Stromal cell of bone marrow (primary cell): ENCODE measurements at places on chromosomes 7 and 10.

DNA sequence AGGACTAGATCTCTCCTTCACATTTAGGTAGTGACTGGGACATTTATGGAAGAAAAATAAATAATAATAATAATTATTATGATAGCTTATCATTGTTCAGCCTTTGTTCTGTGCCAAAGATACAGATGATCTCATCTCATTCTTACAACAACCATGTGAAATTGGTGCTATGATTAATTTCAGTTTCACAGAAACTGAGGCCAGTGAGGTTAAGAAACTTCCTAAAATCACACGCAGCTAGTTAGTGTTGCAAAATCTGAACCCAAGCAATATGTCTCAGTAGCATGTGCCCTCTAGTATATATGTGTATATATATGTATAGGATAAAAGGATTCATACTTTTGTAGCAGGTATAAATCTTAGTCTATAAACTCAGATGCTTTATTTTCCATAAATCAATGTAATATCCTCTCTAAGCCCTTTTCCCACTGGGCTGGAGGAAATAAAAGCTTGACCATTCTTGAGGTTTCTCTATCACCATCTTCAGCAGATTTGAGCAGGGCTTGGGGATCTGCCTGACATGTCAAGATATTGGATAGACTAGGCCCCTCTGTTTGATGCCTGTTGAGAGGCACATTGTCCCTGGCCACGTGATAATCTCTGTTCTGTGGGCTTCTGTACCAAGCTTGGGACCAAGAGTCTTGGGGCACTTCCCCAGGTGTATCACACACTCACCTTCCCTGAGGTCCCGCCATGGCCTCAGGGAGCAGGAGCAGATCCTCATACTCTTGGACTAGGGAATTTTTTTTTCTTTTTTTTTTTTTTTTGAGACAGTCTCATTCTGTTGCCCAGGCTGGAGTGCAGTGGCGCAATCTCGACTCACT, 172.6 kb upstream of the NRP1 start:
- DNase-seq = peak; percentile 33

DNA sequence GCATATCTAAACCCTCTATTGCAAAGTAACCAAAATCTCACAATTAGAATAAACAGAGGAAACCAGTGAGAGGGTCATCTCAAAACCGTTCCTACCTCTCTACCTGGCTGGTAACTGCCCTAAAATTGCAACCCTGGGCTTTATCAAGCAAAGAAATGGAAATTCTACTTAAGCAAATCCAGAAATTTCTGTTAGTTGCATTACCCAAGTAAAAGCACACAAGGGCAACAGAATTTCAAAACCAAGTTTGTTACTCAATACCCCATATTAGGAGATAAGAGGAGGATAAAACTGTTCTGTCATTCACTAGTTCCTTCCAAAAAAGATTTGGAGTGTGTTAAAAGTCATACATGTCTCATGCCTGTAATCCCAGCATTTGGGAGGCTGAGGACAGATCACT, 195.3 kb downstream of the FAM107B start:
- DNase-seq = no peak

GRCh38 chr7:36650766-36651312, 73.5 kb downstream of the AOAH start:
- no peak for DNase-seq

GRCh38 chr10:96658844-96659243, 61.5 kb downstream of the PIK3AP1 start:
- DNase-seq = no peak

DNA sequence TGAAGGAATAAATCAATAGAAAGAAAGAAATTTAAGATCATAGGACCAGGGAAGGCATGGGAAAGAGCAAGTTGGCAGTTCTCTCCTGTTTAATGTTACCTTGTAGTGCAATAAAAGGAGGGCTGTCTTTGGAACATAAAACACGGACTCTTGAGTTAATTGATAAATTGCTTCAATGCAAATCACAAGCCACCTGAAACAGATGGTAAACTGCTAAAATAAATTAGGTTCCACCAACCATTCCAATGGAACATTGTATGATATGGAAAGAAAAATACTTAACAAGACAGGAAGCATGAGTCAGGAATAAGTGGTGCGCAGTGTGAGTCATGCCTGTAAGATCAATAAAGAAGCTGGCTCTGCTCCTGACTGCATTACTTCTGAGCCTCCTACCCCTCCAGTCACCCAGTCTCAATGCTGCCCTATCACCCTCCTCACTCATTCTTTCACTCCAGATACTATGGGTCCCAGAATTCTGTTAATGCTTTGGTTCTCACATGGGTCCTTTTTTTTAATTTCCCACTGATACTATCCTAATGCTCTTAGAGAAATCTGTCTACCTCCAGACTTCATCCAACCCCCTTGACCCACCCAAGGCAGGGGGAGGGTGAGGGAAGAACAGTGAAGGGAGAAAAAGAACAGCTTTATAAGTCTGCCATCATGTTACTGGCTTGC, 78.9 kb downstream of the LRRC17 start:
- peak; percentile 95 for DNase-seq

DNA sequence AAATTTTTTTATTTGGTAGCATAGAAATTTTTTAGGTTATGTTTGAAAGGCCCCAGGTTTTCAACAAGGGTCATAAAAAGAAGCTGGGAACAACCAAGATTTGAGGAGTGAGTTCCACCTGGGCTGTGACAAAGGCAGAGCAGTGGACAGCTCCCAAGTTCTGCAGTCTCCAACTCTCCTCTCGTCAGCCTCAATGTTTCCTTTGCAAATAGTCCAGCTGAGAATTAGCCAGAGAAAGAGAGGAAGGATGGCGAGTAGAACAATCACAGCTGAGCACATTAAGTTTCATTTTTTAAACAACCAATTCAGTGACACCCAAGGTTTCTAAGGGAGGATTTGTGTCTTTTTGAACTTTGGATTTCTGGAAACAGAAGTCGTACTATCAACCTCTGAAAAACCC, 143.2 kb downstream of the NRCAM start:
- no peak for DNase-seq

- DNase-seq = no peak
These were observed 45.6 kb upstream of the FGL2 start for GRCh38 chr7:77245015-77245755.

DNA sequence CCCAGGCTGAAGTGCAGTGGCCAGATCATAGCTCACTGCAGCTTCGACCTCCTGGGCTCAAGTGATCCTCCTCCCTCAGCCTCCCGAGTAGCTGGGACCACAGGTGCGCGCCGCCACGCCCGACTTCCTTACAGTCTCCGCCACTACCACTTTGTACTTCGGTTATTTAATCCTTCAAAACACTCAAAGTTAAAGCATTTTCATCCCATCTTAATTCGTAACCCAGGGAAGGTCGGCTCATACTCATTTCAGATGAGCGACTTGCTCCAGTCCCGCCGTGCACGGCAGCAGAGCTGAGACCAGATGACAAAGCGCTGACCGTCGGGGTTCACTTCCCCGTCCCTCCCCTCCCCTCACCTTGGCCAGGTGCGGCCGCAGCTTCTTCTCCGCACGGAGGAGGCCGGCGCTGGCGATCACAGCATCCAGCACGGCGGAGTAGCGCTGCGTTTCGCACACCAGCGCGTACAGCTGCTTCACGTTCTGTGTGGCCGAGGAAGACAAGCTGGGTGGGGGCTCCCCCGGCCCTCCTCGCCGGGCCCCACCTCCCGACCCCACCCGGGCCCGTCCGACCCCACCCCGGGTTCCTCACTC, 457 bp downstream of the NSUN5 start:
- DNase-seq = no peak

GRCh38 chr7:33792547-33793105, 112.7 kb upstream of the BMPER start:
- no peak for DNase-seq

GRCh38 chr7:128410451-128410753, 620 bp upstream of the IMPDH1 start:
- DNase-seq = no peak

DNA sequence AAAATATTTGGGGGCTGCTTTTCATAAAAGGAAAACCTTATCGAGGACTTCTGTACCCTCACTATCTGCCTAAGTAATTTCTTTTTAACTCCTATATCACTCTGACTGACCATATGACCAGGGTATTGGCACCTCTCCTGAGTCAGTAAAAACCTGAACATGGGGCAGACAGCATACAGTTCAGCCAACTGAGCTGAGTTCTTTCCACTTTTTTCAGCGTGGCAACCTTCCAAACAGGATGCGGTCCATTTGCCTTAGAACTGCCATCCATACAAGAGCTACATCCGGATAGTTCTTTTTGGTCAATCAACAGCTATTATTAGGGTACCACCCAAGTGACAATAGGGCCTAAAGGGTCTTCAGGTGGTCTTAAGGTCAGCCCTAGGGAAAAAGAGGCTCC, 122.6 kb downstream of the MARCHF5 start:
- no peak for DNase-seq

- no peak for DNase-seq
These were observed 9.6 kb upstream of the AGMO start for GRCh38 chr7:15571301-15571878.
